ENCODE measurements at places on chromosomes 5 and 9.

DNA sequence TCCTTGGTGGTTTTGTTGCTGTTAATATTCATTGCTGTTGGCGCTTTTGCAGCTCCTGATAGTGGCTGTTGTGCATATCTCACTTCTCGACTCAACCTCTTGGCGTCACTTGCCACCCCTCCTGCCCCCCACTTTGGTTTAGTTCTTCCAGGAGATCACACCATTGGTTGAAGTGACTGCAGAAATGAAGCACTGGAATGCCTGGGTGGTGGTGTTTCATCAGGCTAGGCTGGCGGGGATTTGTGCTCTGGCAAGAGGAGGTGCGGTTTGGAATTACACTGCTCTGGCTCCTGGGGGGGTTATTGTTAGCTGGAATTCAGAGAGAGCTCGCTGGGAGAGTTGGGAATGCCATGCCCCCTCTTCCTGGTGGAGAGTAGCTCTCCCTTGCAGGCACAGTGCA, 11.5 kb downstream of the PRRC2B start:
- DNase-seq = no peak

DNA sequence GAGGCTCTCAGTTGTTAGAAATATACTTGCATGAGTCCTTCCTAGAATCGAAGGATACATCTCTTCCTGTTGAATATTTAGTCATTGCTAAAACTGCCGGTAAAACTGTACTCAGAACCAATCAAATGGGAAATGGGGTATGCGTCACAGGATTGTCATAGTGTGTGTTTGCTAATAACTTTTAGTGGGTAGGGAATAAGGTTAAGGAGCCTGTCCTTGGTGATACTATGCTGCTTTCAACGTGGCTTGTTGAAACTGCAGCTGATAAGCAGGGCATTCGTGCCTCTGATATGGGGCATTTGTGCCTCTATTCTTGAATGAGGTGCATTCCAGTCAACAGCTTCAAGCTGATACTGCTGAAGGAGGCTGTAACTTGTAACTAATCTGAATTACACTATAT, 26.6 kb downstream of the HABP4 start:
- no peak for DNase-seq

- DNase-seq = no peak
These were observed 175.2 kb upstream of the HAPLN1 start for GRCh38 chr5:83895860-83896259.

GRCh38 chr5:6251565-6252102, 126.7 kb downstream of the MED10 start:
- DNase-seq = no peak

DNA sequence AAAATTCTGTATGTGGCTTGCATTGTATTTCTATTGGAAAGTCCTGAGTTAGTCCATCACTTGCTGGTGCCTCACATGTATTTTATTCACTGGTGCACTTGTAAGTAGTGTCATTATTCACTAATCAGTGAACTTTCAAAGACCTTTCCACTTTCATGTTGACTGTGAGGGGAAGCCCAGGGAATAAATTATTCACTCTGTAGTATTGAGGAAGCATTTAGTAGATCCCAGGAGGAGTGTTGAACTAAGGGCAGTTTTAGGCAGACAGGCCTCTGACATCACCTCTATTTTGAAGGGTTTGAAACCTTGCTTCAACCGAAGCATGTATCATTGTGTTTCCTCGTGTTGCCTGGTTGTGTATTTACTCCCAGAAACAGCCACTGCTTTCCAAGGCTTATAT, 705.4 kb upstream of the RIOK2 start:
- DNase-seq = no peak
